ENCODE measurements at places on chromosomes 2 and 18. TPM values are rescaled to one million over a fixed set of nuclear protein-coding genes. Genes with fewer than 3 reads are reported as not detected.

Gene ABCG5
- total RNA-seq: not detected

Gene RAX
- total RNA-seq: not detected

Gene C18orf32
- 39.6 TPM for total RNA-seq

Gene NPHP1
- total RNA-seq: 6.6 TPM

Gene MPP4
- total RNA-seq: 0.23 TPM

Gene EGR4
- total RNA-seq: 0.17 TPM

GRCh38 chr2:54073796-54074195 lies 41.6 kb upstream of the ACYP2 start:
- DNase-seq: no peak

DNA sequence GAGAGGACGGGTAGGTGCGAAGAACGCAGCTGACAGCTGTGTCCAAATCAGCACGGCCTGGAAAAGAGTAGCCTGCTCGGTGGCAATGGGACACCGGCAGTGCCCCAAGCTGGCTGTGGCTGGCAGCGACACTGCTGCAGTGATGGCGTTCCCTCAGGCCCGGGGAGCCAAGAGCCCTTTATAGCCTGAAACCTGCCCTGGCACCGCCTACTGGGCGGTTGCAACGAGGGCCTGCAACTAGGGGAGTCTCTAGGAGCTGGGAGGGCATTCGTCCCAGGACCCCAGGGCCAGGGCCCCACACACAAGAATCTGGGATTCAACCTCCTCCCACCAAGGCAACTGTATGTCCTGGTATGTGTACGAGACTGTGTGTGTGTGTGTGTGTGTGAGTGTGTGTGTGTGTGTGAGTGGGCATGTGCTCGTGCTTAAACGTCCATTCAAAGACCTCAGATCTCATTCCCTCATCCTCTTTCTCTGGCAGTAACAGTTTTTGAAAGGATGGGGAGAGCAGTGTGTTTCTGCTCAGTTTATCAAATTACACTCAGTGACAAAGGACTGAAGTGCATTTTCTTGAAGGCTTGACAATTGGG lies 6.8 kb upstream of the CYP26B1 start:
- peak; percentile 66 for DNase-seq

GRCh38 chr18:79862562-79862961 lies 64.8 kb downstream of the KCNG2 start:
- DNase-seq: no peak

DNA sequence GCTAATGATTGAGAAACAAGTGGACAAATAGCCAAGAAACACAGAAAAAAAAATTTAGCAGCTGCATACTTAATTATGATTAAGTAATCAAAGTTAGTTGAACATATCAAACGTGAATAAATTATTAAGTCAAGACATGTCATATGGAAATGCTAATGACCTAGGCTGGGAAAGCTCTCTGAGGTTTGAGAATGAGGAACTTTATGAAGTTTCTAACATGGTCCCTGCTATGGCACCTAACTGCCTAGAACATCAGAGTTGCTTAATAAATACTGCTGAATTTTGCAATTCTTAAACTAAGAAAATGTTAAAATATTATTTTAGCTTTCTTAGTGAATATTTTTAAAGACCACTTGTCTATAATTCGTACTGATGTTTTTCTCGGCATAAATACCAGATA lies 99.8 kb downstream of the AFF3 start:
- no peak for DNase-seq

DNA sequence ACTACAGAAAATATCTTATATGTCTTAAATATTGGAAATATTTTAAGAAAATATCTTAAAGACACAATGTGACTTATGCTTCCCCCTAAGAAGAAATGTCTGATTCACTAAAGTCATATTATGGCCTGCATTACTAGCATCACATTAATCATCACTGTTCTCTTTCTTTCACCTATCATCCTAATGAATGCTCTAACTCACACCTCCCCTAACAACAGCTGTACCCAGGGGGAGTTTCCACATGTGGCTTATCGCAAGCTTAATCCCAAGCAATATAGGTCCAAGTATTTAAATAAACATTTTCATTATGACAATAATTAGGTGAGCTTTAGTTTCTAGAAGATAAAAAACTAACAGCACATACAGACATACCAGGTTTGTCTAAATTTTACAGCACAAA lies 39.6 kb downstream of the REV1 start:
- DNase-seq: no peak
